ENCODE measurements at places on chromosomes 13 and 19.

DNA sequence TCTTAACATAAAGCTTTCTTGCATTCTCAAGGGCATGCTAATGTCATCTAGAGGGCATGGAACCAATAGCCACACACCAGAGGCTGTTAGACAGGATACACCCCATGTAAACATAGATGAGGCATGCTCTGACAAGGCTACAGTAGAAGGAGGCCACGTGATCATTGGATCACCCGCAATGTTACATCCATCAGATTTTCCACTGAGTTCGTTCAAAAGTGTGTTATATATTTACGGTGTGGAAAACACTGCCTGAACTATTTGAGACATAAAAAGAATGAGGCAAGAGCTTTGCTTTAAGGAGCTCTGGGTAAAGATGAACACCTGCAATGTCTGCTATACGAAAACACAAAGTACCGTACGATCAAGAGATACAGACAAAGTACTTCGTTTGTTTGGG, 817.5 kb upstream of the SLC10A2 start:
- DNase-seq: no peak

DNA sequence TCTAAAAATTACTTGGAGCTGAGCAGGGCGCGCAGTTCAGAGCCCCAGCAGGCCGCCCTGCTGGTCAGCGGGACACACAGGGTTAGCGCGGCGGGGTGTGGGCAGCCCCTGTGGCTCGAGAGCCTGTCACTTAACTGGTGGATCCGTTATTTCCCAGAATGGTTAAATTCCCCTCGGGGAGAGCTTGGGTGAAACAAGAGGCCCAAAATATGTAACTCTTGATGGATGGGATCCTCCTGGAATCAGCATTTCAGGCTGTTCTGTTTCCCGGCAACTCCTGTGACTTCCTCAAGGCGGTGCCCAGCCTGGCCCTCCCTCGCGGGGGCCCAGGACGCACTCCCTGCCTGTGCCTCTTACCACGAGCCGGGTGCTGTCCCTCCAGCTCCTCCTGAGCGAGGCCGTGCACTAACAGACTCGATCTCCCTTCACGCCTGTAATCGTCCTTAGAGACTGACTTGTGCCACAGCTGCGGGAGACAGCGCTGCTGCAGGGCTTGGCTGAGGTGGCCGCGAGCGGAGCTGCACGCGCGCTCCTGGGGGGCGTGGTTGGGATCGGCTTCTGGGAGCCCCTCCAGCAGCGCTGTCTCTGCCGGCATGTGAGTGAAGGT, 9.7 kb downstream of the PTBP1 start:
- DNase-seq: no peak

- no peak for DNase-seq
Observed at GRCh38 chr13:100650326-100650725, 24.3 kb downstream of the TMTC4 start.

DNA sequence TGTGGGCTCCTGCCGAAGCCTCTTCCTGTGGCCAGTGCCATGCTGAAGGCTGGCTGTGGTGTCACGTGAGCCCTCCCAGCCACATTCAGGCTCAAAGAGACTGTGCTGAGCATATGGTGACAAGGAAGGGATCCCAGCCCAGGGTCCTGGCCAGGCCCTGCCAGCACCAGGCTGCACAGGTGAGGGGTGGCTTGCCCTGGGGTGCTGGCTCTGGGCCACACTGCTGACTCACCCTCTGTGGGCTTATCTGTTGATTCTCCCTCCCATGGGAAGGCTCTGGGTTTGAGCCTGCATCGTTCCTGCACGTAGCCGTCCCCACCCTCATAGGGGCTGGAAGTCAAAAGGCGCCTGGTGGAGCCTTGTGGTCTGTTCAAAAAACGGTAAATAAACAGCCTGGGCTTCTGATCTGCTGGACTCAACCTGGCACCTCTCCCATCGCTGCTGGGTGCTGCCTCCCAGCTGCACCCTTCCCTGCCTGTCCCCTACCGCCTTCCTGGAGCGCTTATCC, 31.1 kb downstream of the DNM2 start:
- no peak for DNase-seq

DNA sequence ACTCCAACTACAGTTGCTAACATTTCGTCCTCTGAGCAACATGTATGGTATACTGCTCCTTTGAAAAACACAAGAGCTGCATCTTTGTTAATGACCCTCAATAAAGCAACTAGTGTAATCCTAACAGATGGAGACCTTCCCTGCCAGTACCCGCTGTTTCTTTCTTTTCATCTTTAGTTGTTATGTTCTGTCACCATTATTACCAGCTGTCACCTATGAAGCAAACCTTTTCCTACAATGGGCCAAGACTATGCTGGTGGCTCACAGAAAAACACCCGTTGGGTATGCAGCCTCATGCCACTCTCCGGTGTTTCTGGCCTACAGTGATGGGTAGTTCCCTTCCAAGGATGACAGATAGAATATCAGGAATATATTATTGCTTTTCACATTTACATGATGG, 29.7 kb upstream of the CYSLTR2 start:
- DNase-seq: no peak
